ENCODE measurements at places on chromosomes 2 and 18.
A peak's percentile ranks its signal among the peaks of the same experiment; 100 is the strongest.

DNA sequence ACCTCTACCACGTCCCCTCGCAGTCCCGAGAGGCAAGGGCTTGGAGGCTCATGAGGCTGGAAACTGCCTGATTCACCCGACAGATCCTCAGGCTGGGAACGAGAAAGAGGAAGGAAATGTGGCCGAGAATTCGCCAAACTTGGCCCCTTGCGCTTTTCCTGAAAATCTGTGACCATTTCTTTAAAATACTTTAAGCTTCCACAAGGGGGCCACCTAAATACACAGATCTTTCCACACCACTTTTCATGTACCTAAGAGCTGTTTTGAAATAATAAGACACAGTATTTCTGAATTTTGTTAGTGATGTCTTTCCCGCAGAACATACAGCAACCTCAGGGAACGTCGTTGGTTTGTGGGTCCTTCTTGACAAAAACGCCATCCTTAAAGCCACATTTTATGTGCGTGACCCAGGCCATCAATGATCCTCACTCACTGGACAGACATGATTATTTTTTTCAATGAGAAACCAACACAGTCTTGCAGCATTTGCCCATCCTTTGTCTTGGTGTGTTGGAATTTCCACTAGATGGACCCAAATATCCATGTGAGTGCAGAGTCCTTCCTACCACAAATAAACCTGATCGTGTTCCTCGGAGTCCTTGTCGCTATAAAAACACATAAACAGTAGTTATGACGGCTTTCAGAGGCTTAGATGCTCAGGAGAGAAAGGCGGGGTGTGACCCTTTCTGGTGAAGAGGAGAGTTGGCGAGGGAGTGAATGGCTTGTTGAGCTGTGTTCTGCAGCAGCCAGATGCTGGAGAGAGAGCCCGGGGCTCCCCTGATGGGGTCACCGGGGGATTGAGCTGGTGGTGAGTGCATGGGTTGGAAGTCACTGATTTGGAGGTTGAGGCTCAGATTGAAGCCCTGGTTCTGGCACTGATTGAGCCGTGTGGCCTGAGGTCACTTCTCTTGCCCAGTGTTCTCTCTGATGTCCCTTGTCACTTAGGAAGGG lies 25.0 kb downstream of the DCDC2C start:
- DNase-seq = peak; percentile 53

DNA sequence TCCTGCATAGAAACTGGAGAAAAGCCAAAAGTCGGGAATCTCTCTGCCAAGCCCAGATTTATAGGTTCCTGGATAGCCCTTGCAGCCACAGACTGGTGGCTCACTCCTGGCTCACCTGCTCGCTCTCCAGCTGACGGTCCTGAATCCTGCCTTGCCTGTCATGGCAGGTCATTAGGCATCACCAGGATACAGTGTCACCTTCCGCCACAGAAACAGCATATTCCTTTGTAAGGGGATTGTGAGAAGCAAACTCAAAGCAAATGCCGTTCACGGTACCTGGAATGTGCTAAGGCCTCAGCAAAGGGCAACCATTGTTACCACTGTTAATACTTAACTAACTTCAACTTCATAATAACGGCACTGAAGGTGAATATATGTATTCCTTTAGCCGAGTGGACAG lies 57.1 kb upstream of the GPR45 start:
- no peak for DNase-seq

DNA sequence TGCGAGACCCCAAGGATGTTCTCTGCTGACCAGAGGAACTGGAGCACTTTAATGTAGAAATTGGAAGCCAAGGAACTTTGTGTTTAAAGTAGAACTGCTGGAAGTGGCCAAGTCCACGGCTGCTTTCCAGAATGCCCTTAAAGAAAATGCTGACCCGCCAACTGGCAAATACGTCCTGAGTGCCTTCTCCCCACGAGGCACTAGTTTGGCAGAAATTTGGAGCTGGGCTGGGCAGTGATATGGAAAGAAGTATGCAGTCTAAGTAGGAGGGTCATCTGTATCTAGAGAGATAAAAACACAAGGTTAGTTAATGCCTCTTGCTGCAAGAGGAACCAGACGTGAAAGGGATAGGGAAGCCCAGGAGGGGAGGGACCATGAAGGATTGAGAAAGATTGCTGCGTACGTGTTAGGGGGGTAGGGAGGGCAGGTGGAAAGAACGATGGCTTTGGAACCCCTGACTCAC lies 59.3 kb upstream of the RFX8 start:
- DNase-seq = peak; percentile 49

GRCh38 chr2:177711483-177712265 lies 319.1 kb downstream of the AGPS start:
- no peak for DNase-seq

- no peak for DNase-seq
These were observed 9.1 kb upstream of the COL3A1 start for GRCh38 chr2:188964976-188965546.

DNA sequence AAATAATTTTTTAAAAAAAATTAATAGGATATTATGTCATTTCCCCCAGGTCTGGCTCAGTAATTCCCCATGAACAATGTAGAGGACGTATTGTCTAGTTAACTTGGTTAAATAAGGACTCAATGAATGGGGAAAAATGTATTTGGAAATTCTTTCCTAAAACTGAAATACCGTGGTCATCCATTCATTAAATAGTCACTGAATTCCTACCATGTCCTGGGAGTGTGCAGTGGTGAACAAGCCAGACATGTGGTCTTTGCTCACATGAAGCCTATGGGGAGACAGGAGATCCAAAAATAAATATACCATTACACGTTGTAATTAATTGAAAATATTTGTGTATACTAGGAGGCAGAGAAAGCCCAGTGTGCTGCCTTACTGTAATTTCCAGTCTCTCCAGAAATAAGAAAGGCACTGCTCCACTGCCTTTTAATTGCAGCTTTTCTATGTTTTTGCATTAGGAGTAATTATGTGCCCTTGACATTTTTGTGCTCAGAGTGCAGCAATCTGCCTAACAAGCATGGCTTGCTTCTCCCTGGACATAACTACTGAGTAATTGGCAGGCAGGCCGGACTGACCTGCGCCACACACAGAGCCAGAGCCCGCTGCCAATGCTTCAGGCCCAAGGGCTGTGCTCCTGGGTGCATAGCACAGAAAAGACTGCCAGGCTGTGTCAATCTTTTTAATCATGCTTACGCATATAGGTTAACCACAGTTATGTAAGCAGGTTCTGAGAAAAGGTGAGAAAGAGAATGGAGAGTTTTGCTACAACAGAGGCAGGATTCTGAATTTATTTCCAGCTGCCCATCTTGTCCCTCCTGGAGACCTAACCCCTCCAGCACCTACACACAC lies 22.2 kb upstream of the TTC39C start:
- DNase-seq = no peak

GRCh38 chr18:28143725-28144124 lies 33.2 kb downstream of the CDH2 start:
- DNase-seq = no peak

DNA sequence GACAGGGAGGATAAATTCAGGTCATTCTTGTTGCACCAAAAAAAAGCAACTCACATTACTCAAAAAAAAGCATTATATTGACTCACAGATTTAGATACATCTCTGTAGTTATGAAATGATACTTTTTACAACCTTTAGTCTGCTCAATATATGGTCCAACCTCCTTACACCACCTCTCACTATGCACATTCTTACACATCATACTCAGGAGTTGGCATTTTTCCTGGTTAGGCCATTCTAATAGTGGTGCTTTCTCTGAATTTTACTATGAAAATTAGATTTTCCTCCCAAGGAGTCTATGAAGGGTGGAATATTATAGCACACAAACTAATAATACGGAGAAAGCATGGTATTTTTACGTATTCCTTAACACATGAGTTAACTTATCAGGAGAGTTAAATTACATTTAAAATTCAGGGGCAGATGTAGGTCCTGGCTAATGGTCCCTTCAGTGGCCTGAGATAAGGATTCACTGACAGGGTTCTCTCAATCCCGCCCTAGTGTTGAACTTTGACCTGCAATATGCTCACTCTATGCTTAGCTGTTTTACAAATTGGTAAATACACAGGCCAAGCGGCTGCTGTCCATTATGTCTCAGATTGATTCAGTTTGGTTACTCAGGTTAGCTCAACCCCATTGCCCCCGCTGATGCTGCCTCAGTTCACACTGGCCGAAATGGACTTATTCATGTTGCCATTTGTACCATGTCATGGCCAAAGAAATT lies 153.6 kb downstream of the NCKAP5 start:
- DNase-seq = no peak

GRCh38 chr2:139529080-139529479 lies 748.9 kb upstream of the NXPH2 start:
- DNase-seq = no peak

GRCh38 chr2:231691251-231691772 lies 17.0 kb upstream of the PTMA start:
- DNase-seq = no peak

DNA sequence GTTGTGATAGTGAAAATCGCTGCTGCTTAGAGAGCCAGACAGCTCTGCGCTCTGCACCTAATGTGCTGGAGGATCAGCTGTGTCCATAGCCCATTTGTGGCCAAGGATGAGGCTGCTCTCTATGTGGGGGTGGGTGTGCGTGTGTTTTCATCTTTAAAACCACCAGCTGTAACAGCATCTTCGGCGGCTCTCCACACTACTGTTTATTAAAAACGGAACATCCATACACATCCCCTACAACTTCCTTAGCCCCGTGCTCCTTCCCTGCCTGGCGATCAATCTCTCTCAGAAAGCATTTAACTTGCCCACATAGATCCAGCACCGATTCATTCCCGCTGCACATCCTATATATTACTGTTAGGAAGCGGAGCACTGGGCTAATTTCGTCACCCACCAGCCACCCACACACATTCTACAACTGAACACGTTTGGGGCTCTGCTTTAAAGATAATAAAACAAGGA lies 1.6 kb downstream of the CELF4 start:
- no peak for DNase-seq

DNA sequence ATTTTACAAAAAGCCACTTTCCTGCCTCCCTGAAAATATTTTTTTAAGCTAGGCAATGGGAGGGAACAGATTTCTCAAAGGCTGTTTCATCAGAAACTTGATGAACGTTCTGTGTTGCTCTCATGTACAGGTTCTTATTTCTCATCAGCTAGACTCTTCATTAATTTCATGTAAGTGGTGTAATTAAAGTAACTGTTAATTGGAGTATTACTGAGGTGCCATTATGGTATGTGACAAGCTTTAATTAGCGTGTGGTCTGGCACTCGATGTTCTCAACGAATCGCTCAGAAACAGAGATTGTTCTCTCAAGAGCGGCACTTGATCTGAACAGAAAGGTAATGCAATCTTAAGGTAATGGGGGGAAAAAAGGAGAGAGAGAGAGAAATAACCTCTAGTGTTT lies 81.9 kb upstream of the MYCN start:
- no peak for DNase-seq

- no peak for DNase-seq
These were observed 308.0 kb downstream of the AFF3 start for GRCh38 chr2:99834426-99834825.

DNA sequence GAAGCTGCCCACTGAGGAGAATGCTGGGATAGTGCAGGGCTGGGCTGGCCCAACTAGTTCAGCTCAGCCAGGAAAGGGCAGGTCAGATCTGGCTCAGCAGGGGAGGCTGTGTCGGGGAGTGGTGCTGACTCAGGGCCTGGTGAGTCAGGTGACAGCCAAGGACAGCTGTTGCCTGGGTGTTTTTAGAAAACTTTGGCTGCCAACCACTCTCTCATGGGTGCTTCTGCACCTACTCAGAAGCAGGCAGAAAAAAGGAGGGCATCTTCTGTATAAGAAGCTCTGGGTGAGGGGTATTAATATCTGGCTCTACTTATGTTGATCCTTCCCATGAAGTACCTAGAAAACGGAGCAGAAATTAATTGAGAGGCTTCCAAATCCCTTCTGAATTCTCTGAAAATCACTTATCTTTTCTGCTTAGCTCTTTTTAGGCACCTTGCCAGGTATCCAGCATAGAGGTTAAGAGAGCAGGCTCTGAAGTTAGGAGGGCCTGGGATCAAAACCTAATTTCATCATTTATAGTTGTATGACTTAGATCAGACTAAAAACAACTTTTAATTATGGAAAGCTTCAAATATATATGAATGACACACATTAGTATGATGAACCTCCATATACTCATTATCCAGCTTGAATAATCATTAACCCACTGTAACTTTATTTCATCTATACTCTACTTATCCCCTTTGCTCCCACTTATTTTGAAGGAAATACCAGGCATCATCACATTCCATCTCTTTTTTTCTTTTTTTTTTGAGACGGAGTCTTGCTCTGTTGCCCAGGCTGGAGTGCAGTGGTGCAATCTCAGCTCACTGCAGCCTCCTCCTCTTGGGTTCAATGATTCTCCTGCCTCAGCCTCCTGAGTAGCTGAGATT lies 15.5 kb upstream of the RAB10 start:
- peak; percentile 53 for DNase-seq

DNA sequence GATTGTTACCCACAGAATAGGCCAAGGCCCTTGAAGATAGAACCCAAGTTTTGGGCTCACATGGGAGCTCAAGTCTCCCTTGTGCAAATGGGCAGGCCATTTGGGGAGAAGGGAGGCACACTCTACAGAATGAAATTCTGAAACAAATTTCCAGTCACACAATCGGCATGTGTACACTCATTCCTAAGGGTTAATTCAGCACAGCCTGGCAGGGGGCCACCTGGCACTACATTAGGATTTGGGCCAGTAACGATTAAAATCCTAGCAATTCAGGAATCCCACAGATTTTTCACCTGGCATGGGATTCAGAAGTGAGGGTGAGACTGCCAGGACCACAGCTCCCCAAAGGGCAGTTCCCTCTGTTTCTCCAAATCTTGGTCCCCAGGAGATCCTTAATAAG lies 46.4 kb downstream of the BMP10 start:
- no peak for DNase-seq

DNA sequence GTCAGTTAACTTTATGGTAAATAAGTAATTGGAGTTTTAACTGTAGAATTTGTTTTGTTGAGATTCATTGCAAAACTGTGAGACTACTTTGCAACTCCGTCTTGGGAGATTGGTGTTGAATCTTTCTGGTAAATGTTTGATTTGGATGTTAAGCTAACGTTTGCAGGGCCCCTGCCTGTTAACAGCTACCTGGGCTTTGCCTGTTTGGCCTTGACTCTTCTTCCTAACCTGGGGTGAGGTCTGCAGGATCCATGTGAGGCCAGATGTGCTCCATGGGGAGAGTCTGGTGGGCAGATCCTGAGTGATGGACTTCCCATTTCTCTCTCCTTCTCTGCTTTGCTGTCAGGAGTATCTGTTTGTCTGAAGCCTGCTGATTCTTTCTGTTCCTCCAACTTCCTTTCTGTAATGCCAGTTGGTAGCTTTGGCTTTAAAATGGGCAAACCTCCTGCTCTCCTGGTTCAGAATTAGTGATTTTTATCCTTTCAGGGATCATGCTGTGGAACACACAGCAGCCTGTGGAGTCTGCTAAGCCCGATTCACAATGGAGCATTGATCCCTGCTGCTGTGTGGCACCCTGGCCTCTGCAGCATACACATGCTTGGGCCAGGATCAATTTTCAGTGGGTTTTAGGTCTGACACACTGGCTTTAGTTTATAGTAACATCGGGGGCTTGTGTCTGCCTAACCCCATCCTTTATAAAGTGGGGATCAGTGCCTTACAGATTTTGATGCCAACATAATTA lies 36.3 kb downstream of the PTPRM start:
- DNase-seq = no peak

GRCh38 chr2:103288696-103289095 lies 526.9 kb downstream of the TMEM182 start:
- no peak for DNase-seq

GRCh38 chr2:16209799-16210198 lies 269.4 kb downstream of the MYCN start:
- DNase-seq = no peak

All from H1 (cell line).